ENCODE measurements at places on chromosomes 7 and 10. TPM values are rescaled to one million over a fixed set of nuclear protein-coding genes. Genes with fewer than 3 reads are reported as not detected.
A peak's percentile ranks its signal among the peaks of the same experiment; 100 is the strongest.

- no peak for DNase-seq
These were observed 37.4 kb downstream of the PTPRE start for GRCh38 chr10:127944256-127944655.

- no peak for DNase-seq
These were observed 80.1 kb downstream of the SEC61G start for GRCh38 chr7:54678763-54679489.

BMPER gene
- total RNA-seq = 4.9 TPM

DNA sequence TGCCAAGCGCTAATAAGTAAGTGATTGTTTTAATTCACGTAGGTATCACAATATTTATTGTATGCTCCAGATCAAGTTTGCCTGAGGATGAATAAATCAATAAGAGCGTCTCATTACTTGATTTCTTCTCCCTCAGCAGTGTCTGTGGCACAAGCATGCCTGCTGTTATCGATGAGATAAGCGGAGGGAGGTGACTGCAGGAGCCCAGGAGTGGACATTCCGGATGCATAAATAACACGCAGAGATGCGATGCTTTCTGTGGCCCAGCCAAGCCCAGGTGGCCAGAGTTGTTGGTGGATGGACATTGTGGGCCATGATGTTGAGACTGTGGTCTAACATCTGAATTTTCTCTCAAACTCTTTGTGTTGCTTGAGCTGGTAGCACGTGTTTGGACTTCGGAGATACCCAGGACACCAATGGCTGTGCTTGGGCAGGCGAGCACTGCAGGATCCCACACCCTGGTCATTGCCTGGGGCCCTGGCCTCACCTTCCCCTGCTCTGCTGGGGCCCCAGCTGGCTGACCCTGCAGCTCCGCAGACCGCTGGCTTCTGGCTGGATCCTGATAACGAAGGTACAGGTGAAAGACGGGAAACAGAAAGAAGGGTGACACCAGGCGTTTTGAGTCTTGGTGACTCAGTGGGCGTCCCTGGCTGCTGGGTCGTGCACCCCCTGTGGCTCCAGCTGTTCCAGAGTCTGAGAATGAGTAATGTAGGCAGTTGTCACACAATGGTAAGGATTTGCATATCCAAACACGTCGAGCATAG lies 31.2 kb upstream of the MNX1 start:
- no peak for DNase-seq

- DNase-seq = peak; percentile 12
These were observed 167.0 kb upstream of the CDK1 start for GRCh38 chr10:60611291-60611747.

A1CF gene
- not detected for total RNA-seq

- no peak for DNase-seq
These were observed 565.5 kb downstream of the GALNT17 start for GRCh38 chr7:71697400-71697799.

ADD3 gene
- 439 TPM for total RNA-seq

GRCh38 chr7:11196143-11196542 lies 222.5 kb downstream of the PHF14 start:
- DNase-seq = no peak

GRCh38 chr7:116805100-116805544 lies 57.3 kb upstream of the CAPZA2 start:
- peak; percentile 24 for DNase-seq

LIPA gene
- total RNA-seq = 142 TPM

GRCh38 chr10:74976565-74976964 lies 134.9 kb upstream of the SAMD8 start:
- DNase-seq = no peak

DNA sequence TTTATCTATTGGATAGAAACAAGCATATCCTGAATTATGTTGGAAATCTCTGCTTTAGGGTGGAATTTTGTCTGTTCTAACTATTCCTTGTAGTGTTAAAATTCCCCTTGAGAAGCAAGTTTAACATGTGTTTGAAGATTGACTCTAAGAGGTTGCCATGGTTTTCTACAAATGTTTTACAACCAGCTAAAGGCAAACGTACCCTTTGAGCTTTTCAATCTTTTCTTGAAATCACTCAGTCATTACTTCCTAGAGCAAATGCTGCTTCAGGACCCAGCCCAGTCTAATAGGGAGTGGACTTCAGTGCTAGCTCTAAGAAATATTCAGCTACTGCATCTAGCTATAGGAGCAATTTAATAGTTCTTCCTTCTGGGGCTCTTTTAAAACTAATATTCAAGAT lies 118.8 kb upstream of the IFRD1 start:
- no peak for DNase-seq

- no peak for DNase-seq
These were observed 262.0 kb downstream of the ADRA2A start for GRCh38 chr10:111338805-111339204.

VGF gene
- total RNA-seq = not detected

- no peak for DNase-seq
These were observed 2.1 kb downstream of the SNX10 start for GRCh38 chr7:26293569-26294308.

GRCh38 chr10:99372546-99373271 lies 43.6 kb downstream of the CNNM1 start:
- DNase-seq = no peak

DNA sequence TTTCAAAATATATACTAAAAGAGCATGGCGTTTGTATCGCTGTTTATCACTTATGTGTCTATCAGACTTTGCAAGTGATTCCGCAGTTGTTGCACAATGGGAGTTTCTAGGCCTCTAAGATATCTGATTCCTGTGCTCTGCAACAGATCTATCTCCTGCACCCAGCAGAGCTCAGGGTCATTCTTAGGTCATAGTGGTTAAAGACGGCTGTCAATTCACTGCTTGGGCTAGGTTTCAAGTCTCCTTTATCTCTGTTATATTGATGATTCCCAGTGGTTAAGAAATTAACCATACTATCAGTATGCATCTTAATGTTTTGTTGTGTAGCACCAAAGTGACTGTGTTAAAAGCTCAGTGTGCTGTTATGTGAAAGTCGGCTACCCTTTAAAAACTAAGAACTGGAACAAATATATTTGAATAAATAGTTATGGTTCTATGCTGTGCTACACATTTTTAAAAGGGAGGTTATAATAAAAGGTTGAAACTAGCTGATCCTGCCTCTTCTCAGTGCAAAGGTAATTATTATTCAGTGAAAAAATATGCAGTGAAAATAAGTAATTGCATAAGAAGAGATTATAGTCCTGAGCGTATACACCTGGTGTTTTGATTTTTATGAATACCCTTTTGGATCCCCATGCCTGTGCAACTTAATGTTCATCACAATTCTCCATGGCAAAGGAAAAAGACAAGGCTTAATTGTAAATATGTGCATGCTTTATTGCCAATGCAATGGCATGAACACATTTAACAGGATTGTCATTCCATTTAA lies 24.0 kb downstream of the HOXA1 start:
- DNase-seq = no peak

DNA sequence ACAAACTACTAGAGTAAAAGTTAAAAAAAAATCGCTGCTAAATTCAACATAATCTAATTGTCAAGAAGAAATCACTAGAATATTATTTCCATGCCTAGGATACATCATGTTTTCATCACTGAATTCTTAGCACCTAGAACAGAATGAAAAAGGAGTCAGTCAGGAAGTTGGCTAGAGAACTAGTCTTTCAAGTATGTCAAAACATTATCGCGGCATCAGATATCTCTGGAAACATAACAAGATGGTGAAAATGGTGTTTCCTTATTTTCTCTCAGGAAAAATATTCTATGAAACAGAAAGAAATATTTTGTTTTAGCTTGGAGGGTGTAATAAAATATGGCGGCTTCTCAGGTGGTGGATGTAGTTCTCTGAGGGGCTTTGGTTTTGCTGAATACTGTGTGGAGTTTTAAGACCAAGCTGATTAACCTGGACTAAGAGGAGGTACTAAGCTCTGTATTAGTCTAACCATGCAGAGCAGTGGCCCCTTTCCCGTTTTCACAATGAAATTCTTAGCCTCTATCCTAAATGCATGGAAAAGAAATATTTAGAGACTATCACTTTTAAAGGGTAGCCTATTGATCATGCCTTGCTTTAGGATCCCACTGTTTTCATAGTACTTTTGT lies 205.6 kb downstream of the MDFIC start:
- DNase-seq = peak; percentile 19

CUZD1 gene
- total RNA-seq = 0.26 TPM

DNA sequence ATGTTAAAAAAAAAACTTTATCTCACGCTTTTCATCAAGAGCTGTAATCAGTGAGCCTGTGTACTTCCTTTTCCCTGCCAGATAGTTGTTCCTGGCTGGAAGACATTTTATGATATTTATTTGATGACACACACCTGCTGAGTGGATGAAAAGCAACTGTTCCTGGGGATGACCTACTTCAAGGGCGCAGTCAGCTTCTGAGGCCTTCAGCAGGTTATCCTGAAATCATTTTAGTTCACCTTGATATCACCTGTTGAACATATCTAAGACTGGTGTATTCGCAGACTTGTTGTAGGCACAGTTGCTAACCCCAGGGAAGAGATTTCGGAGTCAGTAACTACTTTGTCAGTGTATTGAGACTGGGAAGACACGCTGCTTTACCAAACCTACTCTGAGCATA lies 234.5 kb upstream of the TCF7L2 start:
- no peak for DNase-seq

DNA sequence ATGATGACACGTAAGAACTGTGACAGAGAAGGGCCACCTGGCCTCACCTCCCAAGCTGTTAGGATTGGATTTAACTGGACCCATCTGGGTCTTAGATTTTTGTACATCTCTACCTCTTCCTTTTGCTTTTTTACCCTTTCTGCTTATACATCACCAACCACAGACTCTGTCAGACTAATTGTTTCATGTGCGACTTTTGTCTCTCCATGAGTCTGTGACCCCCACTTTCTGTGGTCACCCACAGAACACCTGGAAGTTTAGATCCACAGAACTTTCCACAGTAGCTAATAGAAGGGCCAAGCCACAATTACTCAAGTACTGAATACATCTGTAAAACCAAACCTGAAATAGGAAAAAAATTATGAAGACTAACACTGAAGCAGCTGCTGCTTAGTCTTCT lies 23.1 kb downstream of the SEC31B start:
- no peak for DNase-seq

Data from dermis microvascular lymphatic vessel endothelial cell (primary cell).